ENCODE measurements at places on chromosomes 12 and 14.

- peak; percentile 85 for DNase-seq
These were observed 9.2 kb upstream of the PAPLN start for GRCh38 chr14:73227812-73228781.

DNA sequence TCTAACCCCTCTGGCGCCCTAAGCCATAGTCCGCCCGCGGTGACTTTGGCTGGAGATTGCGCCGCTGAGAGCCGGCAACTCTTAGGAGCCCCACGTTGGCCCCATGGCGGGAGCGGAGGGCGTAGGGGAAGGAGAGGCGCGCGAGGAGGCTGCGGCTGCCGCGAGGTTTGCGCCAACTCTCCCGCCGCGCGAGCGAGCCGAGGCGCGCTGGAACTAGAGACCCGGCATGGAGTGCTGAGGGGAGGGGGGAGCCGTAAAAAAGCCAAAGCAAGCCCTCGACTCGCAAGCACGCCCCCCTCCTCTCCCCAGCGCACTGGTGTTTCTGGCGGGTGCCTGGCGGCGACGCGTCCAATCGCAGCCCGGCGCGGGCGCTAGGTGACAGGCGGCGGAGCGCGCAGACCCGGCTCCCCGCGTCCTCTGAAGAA is at the start of gene SYT10:
SYT10 (minus strand) TSS at position 233 of the 425 bp plus-strand sequence. CDS start 297 bp downstream, outside the sequence.
- DNase-seq = no peak

GRCh38 chr12:120485961-120486881 is 9.7 kb upstream of the DYNLL1 start:
- no peak for DNase-seq

DNA sequence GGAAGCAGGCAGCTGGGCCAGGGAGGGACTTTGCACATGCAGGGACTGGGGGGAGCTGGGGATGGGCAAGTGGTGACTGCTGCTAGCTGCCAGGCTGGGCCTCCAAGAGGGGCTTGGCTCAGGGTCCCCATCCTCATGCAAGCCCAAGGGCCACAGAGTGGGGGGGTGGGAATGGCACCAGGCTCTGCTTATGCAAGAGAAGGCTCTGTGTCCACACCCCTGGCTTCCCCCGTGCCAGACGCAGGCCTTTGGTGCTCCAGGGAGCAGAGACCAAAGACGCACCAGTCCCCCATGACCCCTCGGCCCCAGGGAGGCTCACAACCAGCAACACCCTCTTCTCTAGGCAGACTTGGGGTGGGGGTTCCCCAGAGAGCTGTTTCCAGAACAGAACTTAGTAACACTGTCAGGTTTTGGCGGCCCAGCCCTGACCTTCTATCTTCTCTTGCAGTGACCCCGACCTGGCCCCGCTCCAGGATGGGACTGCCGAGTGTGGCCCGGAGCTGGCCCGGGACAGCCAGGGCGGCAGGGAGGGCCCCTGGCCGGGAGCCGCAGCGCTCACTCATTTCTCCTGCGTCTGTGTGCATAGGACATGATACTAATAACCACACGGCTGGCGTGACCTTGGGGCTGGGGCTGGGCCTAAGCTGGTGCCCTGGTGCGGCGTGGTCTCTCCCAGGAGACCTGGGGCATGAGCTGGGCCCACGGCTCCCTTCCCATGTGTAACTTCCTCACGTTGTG is 14.3 kb downstream of the XRCC3 start:
- no peak for DNase-seq

DNA sequence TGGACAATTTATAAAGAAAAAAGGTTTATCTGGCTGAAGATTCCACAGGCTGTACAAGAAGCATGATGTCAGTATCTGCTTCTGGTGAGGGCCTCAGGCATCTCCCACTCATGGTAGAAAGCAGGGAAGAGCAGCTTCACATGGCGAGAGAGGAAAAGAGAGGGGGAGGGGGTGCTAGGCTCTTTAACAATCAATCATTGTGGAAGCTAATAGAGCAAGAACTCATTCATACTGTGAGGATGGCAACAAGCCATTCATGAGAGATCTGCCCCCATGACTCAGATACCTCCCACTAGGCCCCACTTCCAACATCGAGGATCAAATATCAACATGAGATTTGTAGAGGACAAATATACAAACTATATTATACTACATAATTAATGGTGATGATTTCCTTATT is 361.9 kb upstream of the FAR2 start:
- DNase-seq = peak; percentile 68

- no peak for DNase-seq
These were observed 1.9 kb downstream of the FAM222A start for GRCh38 chr12:109715310-109716091.

DNA sequence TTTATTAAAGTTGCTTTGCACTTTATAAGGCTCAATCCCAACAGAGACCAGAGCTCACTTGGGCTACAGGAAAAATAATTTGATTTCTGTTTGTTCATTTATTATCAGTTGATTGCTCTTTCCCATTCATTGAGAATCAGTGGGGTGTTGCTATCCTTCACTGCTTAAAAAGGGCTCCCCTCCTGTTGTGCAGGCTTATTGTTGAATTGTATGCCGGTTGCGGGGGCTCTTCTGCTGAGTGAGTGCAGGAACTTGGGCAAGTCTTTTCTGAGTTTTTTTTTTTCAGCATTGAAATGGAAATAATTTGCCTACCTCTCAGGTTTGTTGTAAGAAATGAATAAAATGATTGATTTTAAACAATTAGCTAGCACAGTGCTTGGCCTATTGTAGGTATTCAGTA is 32.6 kb downstream of the AKAP6 start:
- DNase-seq = no peak

- peak; percentile 15 for DNase-seq
These were observed 69.2 kb downstream of the C2CD5 start for GRCh38 chr12:22474970-22475720.

- no peak for DNase-seq
These were observed 3.0 kb downstream of the ZBTB1 start for GRCh38 chr14:64507376-64508156.

DNA sequence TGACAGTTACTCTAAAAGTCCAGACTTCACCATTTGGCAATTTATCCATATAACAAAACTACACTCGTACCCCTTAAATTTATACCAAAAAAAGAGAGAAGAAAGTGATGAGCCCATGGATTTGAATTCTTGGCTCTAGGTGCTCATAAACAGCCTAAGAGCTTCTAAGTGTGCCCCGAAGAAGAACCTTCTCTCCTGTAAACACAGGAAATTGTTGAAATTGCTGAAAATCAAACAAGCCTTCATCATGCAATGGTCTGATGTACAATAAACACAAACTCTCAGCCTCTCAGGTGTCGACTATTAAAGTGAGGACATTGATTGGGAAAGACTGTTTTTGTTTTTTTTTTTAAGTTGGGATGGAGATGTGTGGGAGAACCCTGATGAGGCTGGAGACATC is 21.8 kb downstream of the PDE6H start:
- no peak for DNase-seq

DNA sequence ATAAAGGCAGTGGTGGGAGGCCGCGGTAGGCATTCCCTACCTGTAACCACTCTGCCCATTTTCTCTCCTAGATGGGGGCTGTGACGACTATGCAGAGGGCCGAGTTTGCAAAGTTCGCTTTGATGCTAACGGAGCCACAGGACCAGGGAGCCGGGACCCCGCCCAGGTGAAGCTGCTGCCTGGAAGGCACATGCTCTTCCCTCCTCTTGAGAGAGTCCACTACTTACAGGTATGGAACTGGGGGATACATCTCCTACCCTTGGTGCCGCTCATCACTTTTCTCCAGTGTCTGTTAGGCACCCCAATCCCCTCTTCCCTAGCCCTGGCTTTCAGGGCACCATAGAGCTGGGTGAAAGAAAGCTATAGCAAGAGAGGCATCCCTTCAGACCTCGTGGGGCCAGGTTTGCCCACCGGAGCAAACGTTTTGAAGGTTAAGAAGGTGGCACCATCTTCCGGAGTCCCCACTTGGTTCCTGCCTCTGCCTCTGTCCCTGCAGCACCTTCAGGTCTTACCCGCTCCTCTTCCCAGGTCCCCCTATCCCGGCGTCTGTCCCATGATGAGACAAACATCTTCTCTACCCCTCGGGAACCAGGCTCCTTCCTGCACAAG is 2.0 kb upstream of the P3H3 start:
- DNase-seq = no peak

DNA sequence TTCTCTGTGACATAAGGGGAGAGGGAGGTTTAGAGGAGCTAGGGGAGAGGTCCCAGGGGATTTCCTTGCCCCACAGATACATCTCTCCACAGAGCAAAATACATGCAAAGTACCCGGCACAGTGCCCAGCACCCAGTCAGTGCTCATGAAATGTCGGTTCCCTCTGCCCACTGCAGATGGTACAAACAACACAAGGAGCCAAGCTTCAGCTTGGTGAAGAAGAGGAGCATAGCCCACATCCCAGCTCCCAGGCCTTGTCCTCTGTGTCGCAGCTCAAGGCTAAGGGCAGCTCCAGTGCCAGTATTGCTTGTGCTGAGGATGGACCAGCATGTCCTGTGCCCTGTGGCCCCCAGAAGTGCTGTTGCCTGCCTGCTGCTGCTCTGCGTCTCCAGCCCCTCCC is 35.0 kb upstream of the FKBP4 start:
- no peak for DNase-seq

DNA sequence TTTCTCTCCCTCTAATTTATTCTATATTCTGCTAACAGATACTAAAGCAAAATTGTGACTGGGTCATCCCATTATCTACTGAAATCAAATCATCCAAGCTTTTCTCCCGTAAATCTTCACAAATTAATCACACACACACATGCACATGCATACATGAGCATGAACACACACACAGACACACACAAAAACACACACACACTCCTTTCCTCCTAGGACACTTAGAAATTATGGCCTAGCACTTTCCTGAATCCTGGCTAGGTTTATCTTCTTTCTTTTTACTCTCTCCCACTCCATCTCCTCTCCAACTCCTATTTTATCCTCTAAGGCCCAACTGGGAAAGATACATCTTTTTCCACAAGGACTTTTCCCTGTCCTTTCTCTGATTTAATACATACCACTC is 255.6 kb upstream of the G2E3 start:
- DNase-seq = no peak

DNA sequence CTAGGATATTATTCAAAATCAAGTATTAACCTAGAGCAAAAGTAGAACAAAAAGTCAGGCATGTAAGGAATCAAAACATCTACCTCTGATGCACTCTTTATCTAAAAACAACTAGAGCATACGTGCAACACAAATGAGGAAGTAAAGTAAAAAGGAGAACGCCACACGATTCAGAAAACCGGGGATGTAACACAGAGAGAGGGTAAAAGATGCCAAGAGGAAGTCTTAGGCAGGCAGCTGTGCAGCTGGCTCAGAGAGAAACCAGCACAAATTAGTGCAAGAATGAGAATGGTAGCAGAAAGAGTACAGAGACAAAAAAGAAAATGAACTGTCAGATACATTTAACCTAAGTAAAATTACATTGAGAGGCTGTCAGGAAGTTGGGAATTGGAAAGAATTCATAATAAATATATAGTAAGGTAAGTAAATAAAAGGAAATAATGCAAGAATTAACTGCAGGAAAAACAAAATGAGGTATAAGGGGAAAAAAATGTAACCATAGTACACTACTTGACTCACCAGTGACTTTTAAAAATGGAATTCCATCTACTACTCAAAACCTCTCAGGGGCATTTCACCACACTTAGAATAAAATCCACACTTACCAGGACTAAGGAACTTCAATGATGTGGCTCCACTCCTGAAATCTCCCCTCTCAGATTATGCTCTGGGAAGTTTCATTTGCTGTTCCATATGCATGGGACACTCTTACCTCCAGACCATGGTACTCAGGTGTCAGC is 17.1 kb downstream of the BCAT1 start:
- no peak for DNase-seq

- peak; percentile 89 for DNase-seq
These were observed 113.9 kb upstream of the DYRK2 start for GRCh38 chr12:67534681-67535080.

DNA sequence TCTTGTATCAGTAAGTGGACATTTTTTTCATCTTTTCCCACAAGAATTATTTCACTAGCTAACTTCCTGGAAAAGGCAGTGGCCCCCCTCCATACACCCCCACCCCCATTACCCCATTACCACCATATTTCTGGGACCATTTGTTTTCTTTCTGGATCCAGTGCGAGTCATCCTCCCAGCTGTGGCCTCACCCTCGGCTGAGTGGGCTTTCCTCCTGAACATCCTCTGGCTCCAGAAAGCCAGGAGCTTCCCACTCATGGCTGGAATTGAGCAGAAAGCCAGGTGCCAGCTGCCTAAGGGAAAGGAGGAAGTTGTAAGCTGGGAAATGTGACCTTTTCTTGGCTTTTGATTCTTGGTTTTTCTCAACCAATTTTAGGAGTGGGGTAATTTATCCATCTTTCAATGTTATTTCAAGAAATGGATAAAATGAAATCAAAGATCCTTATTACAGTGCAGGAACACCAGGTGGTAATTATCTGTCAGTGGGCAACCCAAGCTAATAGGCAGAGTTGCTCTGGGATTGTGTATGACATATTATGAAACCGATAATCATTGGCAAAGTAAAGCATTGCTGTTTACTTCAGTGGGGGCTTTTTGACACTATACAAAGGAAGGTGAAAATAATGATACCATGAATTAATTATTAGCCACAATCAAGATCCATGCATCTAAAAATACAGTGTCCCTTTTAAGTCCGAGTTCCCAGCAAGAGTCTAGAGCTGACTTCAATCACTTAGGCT is 124.6 kb downstream of the KICS2 start:
- DNase-seq = no peak

DNA sequence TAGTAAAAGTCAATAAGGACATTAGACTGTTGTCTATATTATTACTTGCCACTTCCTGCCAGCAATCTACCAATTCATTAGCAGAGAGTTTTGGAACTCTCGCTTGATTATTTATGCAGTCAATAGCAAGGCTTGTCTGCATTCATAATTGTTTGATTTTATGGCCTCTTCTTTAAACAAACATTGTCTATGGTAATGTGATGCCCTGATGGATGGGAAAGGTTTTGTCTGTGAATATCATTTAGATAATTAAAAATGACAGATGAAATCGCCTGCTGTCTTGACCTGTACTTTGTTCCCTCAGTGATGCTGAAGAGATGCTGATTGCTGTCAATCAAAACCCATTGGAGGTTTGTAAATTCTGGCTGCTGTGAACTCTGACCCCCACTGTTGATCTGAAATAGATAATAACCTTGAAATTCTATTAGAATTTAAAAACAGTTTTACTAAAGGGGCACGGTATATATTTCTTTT is 455.3 kb downstream of the NPAS3 start:
- DNase-seq = no peak

GRCh38 chr12:95624589-95624988 is 73.3 kb upstream of the USP44 start:
- peak; percentile 92 for DNase-seq

GRCh38 chr12:14928931-14929330 is 9.4 kb downstream of the ERP27 start:
- DNase-seq = no peak

- no peak for DNase-seq
These were observed 19.1 kb downstream of the ETV6 start for GRCh38 chr12:11668611-11669010.

Measured in astrocyte of the cerebellum (primary cell).